ENCODE measurements at places on chromosomes 5 and 9.

GRCh38 chr9:16616686-16617085 is 253.8 kb downstream of the BNC2 start:
- no peak for DNase-seq

DNA sequence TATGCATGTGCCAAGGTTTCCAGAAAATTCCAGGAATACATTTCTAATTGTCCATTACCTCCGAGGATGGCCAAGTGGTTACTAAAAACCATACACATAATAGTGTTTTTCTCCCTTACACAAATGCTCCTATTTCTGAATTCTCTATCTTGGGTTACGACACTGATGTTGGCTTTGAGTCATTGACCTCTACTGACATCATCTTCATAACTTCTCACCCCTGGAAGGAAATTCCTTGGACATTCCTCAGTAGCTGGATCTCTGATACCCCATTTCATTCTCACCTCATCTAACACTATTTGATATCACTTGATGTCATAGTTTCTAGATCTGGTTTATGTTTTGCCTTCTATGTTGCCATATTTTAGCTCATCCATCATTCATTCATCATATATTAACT is 287.2 kb downstream of the CTNND2 start:
- DNase-seq, result no peak

DNA sequence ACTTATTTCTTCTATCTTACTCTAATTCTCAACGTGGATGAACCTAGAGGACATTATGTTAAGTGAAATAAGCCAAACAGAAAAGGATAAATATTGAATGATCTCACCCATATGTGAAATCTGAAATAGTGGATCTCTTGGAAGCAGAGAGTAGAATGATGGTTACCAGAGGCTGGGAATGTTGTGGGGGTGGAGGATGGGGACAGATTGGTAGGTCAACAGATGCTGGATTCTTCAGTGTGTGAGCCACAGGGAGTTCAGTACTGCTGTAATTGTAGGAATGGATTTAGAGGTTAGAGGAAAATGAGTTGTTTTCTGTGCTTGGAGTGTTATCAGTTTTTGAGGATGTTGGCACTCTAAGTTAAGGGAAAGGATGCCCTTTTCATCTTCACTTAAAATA is 190.6 kb downstream of the FBXL7 start:
- DNase-seq, result peak; percentile 66

DNA sequence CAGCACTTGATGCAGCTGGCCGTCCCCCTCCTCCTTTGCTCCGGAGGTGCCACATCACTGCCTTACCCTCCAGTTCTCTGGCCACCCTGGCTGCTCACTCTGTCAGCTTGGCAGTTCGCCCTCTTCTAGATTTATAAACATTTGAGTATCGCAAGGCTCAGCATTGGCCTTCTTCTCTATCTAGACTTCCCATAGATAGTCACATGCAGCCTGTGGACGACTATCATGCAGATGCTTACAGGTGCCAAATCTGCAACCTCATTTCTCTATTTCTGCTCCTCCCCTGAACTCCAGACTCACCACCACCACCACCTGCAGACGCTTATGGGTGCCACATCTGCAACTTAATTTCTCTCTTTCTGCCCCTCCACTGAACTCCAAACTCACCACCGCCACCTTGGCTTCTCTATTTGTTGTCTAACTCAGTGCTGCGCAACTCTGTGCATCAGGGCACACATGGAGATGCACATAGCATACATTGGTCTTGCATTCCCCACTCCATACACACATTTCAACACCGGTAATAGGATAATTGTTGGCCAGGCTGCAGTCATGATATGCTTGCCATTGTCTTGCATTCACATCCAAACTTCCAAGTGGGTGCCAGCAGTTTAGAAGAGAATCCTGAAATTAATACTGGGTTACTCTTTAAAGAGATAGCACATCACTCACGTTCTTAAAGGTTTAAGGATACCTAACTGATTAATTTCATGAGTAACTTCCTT is 1.9 kb upstream of the DAP start:
- DNase-seq, result no peak

DNA sequence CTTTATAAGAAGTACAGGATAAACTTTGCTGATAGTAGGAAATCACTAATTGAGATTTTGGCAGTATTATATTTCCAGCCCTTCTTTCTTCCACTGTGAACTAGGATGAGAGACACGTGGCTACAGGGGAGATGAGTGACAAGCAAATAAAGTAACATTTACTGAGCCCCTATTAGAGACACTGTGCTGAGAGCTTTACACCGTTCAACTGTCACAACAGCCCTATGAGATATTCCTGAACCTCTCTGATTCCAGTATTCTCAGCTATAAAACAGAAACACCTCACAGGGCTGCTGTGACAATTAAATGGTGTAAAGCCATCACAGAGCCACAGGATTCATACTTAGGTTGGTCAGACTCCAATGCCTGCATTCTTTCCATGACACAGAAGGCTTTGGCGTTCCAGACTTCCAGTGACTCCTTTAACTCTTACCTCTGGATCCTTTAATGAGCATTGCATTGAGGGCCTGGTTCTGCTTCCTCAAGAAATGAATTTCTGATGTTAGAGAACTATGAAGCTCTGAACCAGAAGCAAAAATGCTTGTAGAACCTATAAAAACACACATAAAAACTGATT is 169.0 kb downstream of the CDK5RAP2 start:
- DNase-seq, result peak; percentile 39

GRCh38 chr9:131258186-131258585 is 18.1 kb downstream of the FAM78A start:
- no peak for DNase-seq

GRCh38 chr5:179263391-179264052 is 81.7 kb downstream of the ADAMTS2 start:
- DNase-seq, result no peak

DNA sequence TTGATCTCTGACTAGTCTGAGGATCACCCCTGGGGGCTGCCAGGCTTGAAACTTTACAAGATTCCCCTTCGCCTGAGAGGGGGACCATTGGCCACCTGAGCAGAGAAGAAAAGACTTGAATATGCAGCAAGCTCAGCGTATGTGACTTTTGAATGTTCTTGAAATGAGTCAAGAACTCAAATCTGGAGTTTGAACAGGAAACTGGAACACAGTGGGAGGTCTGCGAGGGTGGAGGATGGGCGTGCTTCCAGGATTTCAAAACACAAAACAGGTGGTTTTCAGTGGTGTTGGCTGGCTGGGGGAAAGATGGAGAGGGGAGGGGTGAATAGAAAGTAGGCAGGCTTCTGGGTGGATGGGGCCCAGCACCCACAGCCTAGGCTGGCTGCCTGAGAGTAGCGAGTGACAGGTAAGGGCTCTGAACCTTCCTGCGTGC is 40.6 kb downstream of the TMEM174 start:
- DNase-seq, result peak; percentile 92

- no peak for DNase-seq
Measured at GRCh38 chr5:51386916-51387883, 4.0 kb downstream of the ISL1 start.
